Neural progenitor cell (in vitro differentiated cells): ENCODE measurements at places on chromosomes 16 and 17.

DNA sequence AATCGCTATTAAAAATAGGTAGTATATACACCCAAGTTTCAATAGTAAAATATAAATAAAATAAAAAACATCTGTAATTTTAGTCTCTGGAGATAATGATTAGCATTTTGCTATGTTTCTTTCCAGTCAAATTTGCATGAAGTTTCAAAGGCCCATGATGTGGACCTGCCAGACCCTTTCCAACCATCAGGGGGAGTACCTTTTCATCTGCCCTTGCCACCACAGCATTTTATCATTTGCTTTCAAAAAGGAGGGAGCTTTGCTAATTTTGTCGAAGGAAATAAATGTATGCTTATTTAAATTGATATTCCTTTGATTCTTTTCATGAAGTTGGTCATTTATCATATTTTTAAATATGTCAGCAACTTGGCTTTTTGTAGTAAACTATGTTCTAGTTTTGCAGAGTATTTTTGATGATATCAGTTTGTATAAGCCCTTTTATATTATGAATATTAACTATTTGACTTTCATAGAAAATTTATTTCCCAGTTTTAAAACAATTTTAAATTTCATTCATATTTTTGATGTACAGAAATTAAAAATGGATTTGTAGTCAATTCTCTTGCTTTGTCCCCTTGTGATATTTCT is 115.2 kb upstream of the NETO2 start:
- DNase-seq: peak; percentile 37

DNA sequence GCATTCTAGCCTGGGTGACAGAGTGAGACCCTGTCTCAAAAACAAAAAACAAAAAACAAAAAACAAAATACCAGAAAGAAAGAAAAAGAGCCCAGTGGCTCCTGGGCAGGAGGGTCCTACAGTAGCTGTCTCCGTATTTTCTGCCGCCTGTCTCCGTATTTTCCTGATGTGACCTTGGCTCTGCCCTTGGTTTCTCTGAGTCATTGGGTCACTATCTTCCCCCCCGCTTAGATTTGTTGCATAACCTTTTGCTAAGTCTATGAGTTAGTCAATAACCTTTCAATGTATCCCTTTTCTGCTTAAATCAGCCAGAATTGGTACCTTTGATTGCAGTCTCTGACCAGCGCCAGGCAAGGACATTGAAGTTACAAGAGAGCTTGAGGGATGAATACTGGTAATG is 36.9 kb downstream of the MIS12 start:
- no peak for DNase-seq

DNA sequence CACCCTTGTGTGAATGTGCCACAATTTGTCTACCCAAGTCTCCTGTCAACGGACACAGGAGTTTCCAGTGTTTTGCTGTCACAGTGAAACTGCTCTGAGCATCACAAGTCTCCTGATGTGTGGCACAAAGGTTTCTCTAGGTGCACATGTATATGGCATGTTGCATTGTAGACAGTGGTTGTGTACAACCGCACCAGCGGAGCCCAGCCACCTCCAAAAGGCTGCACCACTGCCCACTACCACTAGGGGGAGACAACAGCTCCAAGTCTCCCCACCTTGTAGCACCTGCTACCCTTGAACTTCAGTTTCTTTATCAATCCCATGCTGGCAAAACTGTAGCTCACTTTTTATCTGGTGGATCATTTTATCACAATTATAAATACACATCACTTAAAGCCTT is 95.5 kb upstream of the ZNF469 start:
- no peak for DNase-seq

- DNase-seq: no peak
Observed at GRCh38 chr16:75546293-75546692, 9.8 kb downstream of the TMEM231 start.

DNA sequence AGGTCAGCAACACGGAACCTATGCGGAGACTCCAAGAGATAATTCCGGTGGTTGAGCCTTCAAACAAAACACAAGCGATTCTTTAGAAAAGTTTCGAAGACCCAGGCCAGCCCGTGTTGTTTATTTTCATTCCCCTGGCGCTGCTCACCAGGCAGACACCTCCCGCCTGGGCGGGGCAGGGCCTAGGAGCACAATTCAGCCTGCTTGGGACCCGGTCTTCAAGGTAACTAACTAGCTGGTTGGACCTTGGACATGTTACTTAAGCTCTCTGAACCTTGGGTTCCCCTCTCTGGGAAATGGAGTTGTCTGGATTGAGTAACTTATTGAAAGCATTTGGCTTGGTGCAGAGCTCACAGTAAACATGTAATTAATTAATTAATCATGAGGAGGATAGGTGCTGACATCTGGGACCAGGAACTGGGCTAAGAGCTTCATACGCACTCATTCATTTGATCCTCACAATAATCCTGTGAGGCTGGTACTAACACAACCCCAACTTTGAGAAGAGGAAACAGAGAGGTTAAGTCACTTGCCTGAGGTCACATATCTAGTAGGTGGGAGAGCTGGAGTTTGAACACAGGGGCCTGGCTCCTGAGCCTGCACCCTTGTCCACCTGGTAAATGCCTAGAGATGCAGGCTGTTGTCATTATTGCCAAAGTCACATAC is 125.3 kb upstream of the SMURF2 start:
- no peak for DNase-seq

DNA sequence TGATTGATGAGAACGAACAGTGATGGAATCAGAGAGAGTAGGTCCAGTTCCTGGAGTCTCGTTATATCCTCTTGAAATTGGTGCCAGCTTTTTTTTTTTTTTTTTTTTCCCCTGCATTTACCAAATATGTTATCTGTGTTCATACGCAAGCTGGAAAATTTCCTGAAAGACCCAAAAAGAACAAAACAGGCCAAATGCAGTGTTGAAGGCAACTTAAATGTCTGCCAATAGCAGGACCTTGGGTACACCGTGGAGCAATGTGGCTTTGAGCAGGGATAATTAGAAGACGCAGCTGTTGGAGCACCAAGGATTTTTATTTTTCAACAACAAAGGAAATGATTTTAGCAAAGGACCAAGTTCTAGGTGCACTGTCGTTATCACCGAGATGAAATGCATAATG is 105.0 kb downstream of the ABCC6 start:
- no peak for DNase-seq

- no peak for DNase-seq
Observed at GRCh38 chr17:68498479-68499326, 13.5 kb upstream of the PRKAR1A start.

DNA sequence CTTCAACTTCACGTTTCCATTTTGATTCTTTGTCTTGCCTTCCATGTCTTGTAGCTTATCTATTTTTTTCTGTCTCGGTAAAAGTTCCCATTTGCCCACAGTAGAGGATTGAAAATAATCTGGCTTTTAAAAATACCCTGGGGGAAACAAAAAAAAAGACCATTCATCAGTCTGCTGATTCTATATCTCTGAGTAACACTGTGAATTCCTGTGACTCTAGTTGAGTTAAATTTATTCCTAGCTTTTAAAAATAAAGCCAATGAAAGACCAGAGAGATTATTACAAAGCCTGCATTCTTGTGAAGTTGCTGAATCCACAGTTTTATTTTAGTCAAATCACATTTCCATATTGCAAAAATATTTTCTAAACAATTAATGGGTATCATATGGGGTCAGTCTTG is 532.3 kb downstream of the CDH13 start:
- DNase-seq: no peak

GRCh38 chr16:89268585-89268984 is 51.1 kb downstream of the ZNF778 start:
- no peak for DNase-seq

DNA sequence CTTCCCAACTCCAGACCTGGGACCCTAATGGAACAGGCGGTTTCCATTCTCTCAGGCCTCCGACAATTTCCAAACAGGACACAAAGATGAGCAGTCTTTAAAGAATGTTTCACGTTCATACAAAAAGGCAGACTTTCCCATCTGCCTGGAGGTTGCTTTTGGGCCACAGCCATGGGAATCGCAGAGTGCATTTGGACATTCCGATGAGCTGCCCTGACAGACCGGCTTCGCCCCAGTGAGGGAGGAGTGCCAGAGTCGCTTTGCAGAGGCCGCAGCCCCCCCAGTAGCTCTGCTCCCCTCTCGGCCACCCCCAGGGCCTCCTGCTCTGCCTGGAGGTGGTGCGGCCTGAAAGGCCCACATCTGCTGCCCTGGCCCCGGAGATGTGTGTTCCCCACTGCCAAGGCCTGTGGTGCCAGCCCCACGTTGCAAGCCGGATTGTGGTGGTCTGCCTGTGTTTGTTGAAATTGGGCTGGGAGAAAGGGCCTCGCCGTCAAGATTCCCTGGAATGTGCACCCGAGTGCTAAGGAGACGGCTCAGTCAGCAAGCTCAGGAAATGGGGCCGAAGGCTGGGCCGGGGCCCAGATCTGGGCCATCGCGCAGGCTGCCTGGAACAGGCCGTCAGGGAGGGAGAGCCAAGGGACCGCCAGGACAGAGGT is 89.8 kb downstream of the C16orf95 start:
- DNase-seq: no peak

DNA sequence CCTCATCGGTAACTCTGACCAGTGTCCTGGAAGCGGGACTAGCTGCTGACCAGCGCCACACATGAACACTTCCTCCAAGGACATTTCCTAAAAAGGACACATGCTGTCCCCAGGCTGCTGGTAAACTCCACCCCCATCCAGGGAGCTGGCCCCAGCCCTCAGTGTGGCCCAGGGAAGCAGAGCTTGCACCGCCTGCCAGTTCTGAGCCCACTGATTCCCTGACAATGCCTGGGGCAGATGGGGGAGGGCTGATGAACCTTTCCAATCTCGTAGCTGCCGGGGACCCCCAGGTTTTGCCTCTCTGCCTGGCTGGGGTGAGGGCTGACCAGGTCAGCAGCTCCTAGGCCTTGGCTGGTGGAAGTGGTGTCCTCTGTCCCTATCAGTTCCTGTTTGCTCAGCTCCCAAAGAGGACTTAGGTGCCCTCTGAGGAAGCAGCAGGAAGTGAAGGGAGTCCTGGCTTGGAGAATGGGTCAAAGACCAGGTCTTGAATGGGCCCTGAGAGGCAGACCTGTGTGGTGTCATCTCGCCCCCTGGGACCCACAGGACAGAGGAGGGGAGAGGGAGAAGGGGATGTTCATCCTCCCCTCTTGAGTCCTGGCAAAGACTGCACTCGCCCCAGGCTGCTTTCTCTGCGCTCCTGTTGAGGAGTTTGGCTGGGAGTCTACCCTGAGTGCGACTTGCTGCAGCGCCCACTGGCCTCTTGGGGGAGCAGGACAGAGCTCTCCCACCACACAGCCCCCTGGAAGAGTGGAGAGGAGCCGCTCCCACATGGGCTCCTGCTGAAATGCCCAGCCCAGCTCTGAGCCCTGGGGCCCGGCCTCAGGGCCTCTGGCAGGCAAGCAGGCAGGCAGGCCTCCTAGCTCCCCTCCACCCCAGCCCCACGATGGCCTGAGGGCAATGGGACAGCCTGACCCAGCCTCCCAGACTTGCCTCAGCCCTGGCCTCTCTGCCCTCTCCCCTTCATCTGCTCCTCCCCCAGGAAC is 16.8 kb downstream of the PDK2 start:
- DNase-seq: peak; percentile 64

GRCh38 chr17:16342979-16343378 is 10.3 kb downstream of the CENPV start:
- no peak for DNase-seq

- DNase-seq: no peak
Observed at GRCh38 chr17:19247473-19247872, 10.3 kb downstream of the EPN2 start.

GRCh38 chr17:79991140-79991923 is 44.3 kb downstream of the TBC1D16 start:
- DNase-seq: peak; percentile 91

GRCh38 chr16:88536971-88537751 is 33.0 kb upstream of the ZC3H18 start:
- no peak for DNase-seq

- no peak for DNase-seq
Observed at GRCh38 chr17:2996810-2997670, 66.4 kb downstream of the OR1D5 start.

DNA sequence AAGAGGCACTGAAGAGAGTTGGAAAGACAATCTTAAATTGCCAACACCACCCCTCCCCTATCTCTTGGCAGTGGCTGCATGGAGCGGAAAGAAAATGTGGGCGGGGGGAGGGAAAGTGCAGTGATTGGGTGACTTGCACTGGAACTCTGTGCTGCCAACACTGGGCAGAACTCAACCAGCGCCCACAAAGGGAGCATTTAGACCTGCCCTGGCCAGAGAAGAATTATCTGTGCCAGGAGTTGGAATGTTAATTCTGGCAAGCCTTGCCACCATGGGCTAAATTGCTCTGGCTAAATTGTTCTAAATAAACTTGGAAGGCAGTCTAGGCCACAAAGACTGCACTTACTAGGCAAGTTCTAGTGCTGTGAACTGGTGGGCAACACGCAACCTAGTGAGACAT is 6.5 kb upstream of the CCL13 start:
- DNase-seq: no peak

DNA sequence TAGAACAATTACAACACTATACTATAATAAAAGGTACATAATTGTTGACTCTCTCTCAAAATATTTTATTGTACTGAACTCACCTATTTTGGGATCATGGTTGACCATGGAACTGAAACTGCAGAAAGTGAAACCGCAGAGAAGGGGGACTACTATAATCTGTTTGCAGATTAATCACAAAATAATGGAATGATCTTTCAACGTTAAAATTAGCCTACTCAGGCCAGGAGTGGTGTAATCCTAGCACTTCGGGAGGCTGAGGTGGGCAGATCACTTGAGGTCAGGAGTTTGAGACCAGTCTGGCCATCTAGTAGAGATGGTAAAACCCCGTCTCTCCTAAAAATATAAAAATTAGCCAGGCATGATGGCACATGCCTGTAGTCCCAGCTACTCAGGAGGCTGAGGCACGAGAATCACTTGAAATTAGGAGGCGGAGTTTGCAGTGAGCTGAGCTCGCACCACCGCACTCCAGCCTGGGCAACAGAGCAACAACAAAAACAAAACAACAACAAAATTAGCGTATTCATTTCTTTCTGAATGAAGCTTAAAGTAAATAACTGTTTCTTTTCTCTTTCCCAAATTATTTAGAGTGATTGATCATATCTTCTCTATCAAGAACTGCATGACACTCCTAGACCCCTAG is 45.6 kb downstream of the IKZF3 start:
- DNase-seq: no peak

DNA sequence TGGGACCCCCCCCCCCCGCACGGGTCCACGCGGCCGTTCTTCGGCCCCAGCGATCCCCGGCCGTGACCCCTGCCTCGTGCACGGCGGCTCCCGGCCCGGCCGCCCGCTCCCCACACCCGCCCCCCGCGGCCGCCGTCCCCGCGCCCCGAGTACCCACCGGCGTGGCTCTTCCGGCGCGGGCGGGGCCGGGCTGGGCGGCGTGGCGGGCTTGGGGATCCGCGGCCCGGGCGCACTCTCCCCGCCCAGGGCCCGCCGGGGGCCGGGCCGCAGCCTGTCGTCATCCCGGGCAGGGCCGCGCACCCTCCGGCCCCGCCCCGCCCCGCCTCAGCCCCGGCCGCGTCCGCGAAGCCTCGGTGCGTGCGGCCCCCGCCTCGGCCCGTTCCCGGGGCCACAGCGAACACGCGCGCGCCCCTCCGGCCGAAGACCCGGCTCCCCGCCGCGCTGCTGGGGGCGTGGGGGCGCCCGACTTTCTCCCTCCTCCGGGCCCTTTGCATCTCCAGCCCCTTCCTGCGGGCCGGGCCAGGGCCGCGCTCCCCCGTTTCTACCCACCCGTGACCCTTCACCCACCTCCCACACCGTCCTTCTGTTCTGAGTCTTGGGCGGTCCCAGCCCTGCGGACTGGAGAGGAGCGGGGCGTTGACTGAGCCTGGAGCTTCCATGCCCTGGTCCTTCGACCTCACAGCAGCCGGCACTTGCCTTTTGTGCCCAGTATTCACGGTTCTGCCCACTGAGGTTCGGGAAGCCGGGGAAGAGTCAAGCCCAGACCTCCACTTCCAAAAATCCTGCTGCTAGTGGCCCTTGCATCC is 840 bp downstream of the MYO1C start:
- DNase-seq: peak; percentile 77
